Panc1 (cell line): ENCODE measurements at places on chromosomes 12 and 14. TPM values are rescaled to one million over a fixed set of nuclear protein-coding genes. Genes with fewer than 3 reads are reported as not detected.
A peak's percentile ranks its signal among the peaks of the same experiment; 100 is the strongest.

- DNase-seq, result no peak
- H3K4me1 ChIP-seq, result no peaks in the 10 kb centered on the region
- no peaks in the 10 kb centered on the region for H3K27me3 ChIP-seq
Measured at GRCh38 chr14:30551460-30551859, 7.5 kb upstream of the G2E3 start.

- no peak for DNase-seq
- H3K27ac ChIP-seq, result no peak overlapping the region
- H3K4me3 ChIP-seq, result no peak overlapping the region
Measured at GRCh38 chr14:23299211-23299957, 3.3 kb downstream of the PPP1R3E start.

DNA sequence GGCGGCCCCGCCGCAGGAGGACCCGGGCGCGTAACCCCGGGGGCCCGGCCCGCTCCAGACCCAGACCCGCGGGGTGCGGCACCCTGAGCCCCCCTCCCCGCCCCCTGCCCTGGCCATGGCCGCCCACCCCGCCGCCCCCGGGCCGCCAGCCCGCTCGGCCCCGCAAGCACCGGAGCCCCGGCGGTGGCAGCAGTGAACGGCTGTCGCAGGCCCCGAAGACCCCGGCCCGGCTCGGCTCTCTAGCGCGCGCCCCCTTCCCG lies 221 bp downstream of the MARCHF9 start:
- peak overlapping the region; percentile 54; the same call in 1 of the 2 replicates for H3K4me3 ChIP-seq
- H3K27me3 ChIP-seq, result peaks cover 9% of the 10 kb centered on the region
- H3K27ac ChIP-seq, result no peak overlapping the region
- H3K4me1 ChIP-seq, result peaks cover 14% of the 10 kb centered on the region
- peaks cover 11% of the 10 kb centered on the region for H3K36me3 ChIP-seq

- no peak for DNase-seq
- no peaks in the 10 kb centered on the region for H3K4me1 ChIP-seq
- no peak overlapping the region for H3K27ac ChIP-seq
- no peaks in the 10 kb centered on the region for H3K27me3 ChIP-seq
- H3K4me3 ChIP-seq, result no peak overlapping the region
Measured at GRCh38 chr14:31819281-31819680, 257.8 kb upstream of the ARHGAP5 start.

- H3K27ac ChIP-seq, result no peak overlapping the region
- H3K4me1 ChIP-seq, result no peaks in the 10 kb centered on the region
- no peaks in the 10 kb centered on the region for H3K36me3 ChIP-seq
- H3K4me3 ChIP-seq, result no peak overlapping the region
- no peaks in the 10 kb centered on the region for H3K27me3 ChIP-seq
Measured at GRCh38 chr14:70714055-70714550, 72.4 kb downstream of the TTC9 start.

DNA sequence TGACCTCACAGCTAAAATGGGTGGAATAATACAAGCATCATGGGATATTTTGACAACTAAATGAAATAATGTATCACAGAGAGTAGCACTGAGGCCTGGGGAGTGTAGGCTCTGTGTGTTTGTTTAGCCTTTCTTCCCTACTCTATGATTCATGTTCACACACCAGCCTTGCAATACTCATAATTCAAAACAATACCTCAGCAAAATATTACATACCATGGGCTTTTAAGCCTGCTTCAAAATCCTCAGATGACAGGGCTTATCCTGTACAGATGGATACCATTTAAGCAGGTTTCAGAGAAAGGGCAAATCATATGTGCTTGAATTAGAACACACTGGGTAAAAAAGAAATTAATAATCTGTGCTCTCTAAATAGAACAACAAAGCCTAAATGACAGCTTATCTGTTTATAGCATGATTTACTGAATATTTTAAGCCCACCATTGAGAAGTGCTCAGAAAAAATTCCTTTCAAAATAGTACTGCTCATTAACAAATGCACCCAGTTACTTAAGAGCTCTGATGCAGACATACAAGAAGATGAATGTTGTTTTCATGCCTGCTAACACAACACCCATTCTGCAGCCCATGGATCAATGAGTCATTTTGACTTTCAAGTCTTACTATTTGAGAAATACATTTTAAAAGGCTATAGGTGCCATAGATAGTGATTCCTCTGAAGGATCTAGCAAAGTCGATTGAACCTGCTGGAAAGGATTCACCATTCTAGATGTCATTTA lies 84.9 kb upstream of the ADAMTS20 start:
- DNase-seq, result no peak
- no peaks in the 10 kb centered on the region for H3K4me1 ChIP-seq
- H3K4me3 ChIP-seq, result no peak overlapping the region

DNA sequence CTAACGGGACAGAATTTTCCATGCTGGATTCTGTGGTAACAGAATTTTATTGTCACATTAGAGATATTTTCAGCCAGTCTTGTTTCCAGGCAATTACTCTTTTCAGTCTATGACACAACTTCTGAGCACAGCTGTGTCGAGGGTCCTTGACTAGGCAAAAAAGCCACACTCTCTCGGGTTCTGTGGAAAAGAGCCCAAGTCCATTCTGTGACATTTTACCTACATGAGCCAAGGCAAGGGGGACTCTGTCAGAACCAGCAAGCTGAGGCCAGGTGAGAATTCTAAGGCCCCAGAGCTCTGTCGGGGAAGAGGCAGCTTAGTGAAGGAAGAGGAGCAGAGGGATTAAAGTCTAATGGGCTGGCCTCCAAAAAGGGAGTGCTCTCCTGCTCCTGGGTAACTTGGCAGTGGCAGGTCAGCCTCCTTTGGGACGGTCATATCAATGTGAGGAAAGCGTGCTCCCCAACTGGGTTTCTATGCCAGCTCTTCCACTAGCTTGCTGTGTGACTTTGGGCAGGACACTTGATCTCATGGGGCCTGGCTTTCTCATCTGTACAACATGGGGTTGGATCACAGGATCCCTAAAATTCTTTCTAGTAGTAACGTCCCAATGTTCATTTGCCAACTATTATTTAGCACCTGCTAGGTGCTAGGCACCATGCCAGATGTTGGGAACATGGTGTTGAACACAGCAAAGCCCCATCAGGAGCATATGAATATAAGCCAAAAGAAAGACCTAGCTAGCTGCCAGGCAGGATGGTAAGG lies 16.0 kb upstream of the RIC8B start:
- no peaks in the 10 kb centered on the region for H3K4me1 ChIP-seq
- DNase-seq, result no peak

GRCh38 chr14:84874436-84874835 lies 655.5 kb upstream of the FLRT2 start:
- DNase-seq, result no peak
- no peaks in the 10 kb centered on the region for H3K27me3 ChIP-seq
- no peak overlapping the region for H3K27ac ChIP-seq
- no peaks in the 10 kb centered on the region for H3K36me3 ChIP-seq

Gene PSMB5
- 149 TPM for total RNA-seq

Gene CD27
- total RNA-seq, result 0.23 TPM

Gene GARIN6
- not detected for total RNA-seq

Gene TEX22
- total RNA-seq, result 2.9 TPM

Gene ZDHHC22
- 0.46 TPM for total RNA-seq

Gene SVOP
- total RNA-seq, result not detected
